ENCODE measurements at places on chromosomes 1 and 21.

GRCh38 chr1:52738148-52738547 lies 11.9 kb downstream of the ZYG11B start:
- DNase-seq: no peak

DNA sequence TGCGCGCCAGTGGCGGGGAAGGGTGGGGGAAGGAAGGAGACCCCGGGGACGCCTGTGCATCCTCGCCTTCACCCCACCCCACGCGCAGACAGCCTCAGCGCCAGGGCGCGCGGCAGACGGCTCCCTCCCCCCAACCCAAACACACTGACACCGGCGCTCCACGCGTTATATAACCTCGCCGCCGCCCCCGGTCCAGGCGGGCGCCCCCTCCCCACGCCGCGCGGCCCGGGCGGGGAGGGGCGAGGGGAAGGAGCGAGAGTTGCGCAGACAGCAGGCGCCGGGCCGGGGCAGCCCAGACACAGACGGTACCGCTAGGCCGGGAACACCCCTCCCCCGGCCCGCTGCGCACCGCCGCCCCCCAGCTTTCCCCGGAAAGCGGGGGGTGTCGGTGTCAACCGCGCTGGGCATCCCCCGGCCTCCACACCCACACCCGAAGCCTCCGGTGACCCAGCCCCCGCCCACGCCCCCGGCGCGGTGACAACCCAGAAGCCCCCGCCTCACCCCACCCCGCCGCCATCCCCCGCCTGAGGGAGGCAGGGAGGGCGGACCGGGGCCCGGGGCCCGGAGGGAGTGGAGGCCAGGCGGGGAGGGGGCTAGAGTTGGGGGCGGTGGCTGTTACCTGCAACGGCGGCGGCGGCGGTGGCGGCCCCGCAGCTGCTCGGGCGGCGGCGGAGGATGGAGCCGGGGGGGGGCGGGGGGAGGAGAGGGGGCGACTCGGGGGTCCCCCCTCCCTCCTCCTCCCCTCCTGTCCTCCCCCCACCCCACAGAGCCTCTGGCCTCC lies 432 bp downstream of the AKT3 start:
- DNase-seq: peak; percentile 77

- DNase-seq: no peak
These were observed 652.2 kb upstream of the USP24 start for GRCh38 chr1:55867304-55867843.

- no peak for DNase-seq
These were observed 529.8 kb upstream of the PRMT6 start for GRCh38 chr1:106526650-106527049.

- no peak for DNase-seq
These were observed 10.6 kb upstream of the PARS2 start for GRCh38 chr1:54774820-54775498.

DNA sequence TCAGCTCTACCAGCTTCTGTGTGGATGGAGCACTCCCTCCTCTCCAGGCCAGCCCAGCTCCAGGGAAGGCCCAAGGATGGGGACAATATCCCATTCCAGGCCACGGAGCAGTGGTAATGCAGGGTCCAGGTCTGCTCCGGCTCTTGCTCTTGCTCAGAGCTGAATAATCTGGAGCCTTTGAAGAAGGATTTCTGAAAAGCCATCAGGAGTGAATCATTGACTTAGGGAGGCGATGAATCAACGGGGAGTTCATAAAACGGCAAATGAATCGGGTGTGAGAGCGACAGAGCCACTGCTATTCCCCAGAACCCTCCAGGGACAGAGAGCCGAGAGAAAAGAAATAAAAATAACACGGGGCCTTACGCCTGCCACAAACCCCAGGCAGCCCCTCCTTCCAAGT lies 7.7 kb downstream of the POU3F1 start:
- no peak for DNase-seq

GRCh38 chr1:64934115-64934877 lies 32.1 kb downstream of the JAK1 start:
- no peak for DNase-seq

GRCh38 chr1:101006553-101006952 lies 19.0 kb downstream of the DPH5 start:
- no peak for DNase-seq

- DNase-seq: no peak
These were observed 25.9 kb upstream of the ATP1A1 start for GRCh38 chr1:116346943-116347673.

DNA sequence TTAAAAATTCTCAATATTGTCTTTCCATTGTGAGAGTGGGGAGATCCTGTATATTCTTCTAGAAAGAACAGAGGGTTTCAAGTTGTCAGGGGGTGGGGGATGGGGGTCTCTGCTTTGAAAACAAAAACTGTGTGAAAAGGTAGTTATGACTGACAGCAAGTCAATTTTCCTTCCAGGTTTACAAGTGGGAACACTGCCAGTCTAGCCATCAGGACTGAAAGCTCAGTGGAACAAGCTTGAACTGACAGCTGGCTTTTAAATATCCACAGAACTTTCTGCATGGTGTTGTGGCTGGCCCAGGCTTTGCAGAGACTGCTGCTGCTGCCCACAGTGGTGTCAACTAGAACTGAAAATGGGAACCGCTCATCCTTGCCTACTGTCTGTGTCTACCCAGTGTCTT lies 162.6 kb downstream of the TNR start:
- no peak for DNase-seq

GRCh38 chr1:228108742-228109072 lies 392 bp downstream of the MRPL55 start:
- DNase-seq: no peak

GRCh38 chr1:232280910-232281309 lies 349.0 kb downstream of the SIPA1L2 start:
- DNase-seq: no peak

DNA sequence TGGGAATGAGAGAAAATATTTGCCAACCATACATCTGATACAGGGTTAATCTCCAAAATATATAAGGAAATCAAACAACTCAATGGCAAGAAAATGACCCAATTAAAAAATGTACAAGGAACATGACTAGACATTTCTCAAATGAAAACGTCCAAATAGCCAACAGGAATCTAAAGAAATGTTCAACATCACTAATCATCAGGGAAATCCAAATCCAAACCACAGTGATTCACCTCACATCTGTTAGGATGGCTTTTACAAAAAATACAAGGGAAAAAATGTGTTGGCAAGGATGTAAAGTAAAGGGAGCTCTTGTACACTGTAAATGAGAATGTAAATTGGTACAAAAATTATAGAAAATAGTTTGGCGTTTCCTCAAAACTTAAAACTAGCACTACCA lies 54.7 kb upstream of the ZRANB2 start:
- no peak for DNase-seq

DNA sequence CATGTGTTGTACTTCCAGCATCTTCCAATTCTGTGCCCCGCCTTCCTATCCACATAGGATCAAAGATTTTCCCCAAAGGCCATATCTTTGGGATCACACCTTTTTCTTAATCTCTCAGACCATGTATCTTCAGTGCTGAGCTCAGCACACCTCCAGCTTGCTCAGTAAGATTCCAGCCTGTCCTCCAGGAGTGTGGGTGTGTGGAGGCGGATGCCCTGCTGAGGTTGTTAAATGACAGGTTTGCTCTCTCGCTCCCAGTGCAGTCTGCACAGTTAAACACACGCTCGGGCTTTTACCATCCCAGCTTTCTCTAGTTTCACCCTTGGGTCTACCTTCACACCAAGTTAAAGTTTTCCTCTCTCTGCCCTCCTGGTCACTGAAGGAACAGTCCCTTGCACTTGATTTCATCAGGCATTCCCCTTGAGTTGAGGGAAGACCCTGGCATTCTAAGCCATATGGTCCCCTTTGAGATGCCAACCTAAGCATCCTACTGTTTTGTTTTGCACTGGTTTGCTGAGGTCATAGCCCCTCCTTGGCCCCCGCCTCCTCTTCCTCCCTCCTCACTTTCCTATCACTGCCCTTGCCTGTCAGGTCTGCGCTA lies 13.7 kb downstream of the MYOG start:
- no peak for DNase-seq

DNA sequence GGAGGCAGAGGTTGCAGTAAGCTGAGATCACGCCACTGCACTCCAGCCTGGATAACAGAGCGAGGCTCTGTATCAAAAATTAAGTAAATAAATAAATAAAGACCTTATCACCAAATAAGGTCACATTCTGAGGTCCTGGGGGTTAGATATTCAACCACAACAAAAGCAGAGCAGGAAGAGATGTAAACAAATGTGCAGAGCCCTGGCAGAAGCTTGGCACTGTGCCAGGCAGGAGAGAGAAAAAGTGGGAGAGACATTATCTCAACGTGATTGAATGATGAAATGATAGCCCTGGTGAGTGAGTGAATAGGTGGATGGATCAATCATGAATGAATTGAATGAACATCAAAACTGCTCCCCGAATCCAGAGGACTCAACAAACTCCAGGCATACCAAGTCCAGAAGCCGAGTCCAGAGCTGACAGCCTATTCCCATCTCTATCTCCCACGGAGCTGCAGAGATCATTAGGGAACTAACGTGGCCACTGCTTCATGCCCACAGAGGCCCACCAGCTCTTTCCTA lies 150.7 kb downstream of the TOMM20 start:
- no peak for DNase-seq

GRCh38 chr21:45022736-45023135 lies 51.6 kb upstream of the ADARB1 start:
- DNase-seq: no peak

GRCh38 chr21:37380349-37381323 lies 14.1 kb downstream of the DYRK1A start:
- DNase-seq: no peak

DNA sequence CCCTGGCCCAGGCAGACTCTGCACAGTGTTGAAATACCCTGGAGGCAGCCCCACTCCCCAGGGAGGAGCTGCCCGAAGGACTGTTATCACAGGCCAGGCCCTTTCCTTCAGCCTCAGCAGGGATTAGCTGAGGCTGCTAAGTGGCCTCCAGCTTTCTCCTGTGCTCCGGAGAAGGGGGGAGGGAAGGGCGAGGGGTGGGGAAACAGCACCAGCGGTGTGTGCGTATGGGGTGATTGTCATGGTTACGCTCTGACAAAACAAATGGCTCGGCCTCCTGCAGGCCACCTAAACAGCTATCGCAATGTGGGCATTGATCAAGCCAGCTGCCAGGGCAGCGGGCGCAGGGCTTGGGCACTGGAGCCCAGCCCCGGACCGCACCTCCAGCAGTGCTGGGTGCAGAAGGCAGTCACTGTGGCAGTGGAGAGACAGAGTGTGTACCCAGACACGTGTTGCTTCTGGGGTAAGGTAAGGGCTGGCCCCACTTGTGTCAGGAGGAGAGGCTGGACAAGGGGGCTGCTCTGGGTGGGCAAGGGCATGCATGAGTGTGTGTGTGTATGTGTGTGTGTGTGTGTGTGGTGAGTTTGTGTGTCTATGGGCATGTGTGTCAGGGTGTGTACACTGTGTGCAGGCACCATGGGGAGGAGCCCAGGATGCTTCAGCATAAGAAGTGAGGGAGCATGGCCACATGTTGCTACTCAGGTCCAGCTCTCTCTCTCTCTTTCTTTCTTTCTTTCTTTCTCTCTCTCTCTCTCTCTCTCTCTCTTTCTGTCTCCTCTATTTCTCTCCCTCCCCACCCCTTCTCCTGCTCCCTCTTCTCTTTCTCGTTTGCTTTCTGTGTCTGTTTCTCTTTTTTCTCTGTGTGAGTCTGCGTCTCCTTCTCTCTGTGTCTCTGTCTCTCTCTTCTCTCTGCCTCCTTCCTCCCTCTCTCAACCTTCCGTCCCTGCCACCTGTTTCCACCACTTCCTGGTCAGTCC lies at the start of gene VWA5B1:
VWA5B1 (plus strand) TSS at position 252 of the 974 bp plus-strand sequence. CDS start 19,727 bp downstream, outside the sequence.
- no peak for DNase-seq

Data from stimulated activated CD8-positive, alpha-beta memory T cell treated with anti-CD3 and anti-CD28 coated beads, Interleukin-12 subunit alpha, Interleukin-12 subunit beta, amount 100 ng/mL, for 4 hours (primary cell).